NCI-H1436 (cell line): ENCODE measurements at places on chromosomes 16 and 17.
A peak's percentile ranks its signal among the peaks of the same experiment; 100 is the strongest.

- DNase-seq: no peak
Measured at GRCh38 chr17:32460054-32460453, 15.7 kb downstream of the PSMD11 start.

DNA sequence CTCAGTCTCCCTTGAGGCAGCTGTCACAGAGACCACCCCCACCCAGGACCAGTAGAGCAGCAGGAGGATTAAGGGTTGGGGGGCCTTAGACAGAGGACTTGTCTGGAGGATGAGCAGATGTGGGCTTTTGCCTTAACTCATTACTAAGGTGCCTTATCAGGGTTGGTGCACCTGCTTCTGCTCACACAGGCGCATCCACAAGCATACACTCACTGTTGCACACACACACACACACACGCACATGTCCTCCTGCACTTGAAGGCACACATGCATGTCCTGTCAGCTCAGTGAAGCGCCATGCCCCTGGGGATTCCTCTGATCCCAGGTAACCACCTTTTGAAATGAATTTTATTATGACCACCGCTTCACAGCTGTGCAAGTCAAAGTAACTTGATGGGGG lies 1.2 kb downstream of the GFAP start:
- no peak for DNase-seq

DNA sequence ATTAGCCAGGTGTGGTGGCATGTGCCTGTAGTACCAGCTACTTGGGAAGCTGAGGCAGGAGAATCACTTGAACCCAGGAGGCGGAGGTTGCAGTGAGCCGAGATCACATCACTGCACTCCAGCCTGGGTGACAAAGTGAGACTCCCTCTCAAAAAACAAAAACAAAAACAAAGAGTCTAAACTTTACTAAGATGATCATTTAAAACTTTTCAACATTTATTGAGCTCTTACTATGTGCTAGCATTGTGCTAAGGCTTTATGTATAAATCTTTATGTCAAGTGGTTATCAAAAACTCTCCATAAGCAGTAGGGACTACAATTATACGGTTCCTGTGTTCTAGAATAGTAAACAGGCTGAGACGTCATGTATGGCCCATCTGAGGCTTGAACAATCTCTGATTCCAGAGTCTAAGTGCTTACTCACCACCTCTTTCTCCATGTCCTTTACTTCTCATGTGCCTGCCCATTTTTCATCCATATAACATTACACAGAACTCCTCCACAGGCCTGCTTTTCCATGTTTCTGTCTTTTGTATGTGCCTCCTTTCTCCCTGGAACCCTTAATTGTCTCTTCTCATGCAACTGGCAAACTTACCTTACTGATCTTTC lies 66.7 kb downstream of the NUP88 start:
- DNase-seq: no peak

- DNase-seq: peak; percentile 32
Measured at GRCh38 chr17:64081802-64082799, 47.8 kb downstream of the ERN1 start.

DNA sequence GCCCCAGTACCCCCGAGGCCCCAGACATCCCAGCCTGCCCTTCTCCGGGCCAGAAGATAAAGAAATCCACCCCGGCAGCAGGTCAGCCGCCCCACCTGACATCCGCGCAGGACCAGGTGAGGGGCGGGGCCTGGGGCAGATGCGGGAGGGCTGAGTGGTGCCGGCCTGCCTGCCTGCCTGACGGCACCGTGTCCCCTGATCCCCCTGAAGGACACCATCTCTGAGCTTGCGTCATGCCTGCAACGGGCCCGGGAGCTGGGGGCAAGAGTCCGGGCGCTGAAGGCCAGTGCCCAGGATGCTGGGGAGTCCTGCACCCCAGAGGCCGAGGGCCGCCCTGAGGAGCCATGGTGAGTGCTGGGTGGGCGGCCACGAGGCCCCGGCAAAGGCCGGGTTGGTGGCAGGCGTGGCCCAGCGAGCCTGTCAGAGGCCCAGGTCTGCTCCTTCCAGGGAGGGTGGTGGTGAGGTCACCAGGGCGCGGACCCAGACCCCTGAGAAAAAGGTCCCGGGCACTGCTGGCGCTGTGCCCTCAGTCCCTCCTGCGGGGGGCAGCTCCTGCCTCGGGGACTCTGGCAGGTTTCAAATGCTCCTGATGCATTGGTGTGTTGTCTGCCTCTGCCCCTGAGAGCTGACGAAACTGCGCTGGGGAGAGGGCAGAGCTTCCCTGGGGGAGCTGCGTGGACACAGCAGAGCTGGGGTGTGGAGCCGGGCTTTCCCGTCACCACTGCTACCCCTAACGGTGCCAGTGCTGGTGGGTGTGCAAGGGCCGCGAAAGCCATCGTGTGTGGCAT lies 1.2 kb downstream of the CDT1 start:
- DNase-seq: no peak

DNA sequence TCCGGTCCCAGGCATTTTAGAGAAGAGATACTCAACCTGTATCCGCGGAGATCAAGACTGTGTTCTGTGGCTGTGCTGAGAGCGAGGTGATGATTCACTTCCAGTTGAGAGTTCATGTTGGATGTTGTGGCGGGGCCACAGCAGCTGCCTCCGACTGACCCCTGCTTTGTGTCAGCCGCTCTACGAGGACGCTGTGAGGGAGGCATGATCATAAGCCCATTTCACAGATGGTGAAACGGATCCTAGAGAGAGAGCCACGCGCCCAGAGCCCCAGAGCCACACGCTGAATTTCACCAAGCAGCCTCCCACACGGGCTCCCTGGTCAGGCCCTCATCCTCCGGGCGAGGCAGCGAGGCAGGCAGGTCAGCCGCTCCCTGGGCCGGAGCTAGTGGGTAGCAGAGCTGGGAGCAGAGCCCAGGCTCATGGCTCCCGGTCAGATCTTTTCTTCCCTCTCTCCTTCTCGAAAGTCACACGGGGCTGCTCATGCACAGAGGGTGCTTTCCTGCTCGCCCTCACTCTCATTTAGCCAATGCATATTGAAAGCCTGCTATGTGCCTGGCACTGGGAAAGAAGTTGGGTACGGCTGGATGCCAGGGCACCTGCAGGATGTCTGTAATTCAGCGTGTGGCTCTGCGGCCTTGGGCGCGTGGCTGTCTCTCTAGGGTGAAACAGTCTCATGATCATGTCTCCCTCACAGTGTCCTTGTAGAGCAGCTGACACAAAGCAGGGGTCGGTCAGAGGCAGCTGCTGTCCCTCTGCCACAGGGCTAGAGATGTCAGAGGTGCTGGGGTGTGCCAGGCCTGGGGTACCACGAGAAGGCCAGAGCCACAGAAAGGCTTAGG lies 155.6 kb upstream of the CHMP6 start:
- DNase-seq: no peak

DNA sequence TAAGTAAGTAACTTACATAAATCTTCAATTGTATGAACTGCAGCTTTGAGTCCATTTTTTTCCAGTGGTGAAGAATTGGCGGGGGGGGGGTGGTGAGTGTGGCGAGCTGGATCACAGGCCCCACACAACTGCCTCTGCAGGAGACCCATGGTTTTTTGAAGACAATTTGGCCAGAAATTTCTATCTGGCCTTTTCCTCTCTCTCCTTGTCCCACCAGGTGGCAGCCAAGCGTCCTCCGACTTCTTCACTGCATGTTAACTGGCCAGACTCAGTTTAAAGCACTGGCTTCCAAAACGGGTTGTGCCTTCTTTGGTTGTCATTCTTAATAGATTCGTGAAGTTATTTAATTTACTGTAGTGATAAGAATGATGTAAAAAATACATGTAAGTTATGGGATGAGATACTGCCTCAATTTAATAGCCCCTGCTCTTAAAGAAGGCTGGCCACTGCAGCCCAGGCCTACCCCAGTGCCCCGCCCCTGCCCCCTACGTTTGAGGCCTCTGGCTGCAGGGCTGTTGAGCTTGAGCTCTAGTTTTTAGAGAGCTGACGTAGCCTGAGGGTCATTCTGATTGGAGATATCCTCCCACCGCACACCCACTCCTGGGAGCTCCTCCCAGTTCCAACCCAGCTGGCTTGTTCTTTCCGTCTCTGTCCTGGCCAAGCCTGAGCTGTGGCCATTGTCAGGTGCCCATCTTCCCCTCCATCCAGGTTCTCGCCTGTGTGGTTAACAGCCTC lies 36.4 kb downstream of the AKAP1 start:
- peak; percentile 59 for DNase-seq

DNA sequence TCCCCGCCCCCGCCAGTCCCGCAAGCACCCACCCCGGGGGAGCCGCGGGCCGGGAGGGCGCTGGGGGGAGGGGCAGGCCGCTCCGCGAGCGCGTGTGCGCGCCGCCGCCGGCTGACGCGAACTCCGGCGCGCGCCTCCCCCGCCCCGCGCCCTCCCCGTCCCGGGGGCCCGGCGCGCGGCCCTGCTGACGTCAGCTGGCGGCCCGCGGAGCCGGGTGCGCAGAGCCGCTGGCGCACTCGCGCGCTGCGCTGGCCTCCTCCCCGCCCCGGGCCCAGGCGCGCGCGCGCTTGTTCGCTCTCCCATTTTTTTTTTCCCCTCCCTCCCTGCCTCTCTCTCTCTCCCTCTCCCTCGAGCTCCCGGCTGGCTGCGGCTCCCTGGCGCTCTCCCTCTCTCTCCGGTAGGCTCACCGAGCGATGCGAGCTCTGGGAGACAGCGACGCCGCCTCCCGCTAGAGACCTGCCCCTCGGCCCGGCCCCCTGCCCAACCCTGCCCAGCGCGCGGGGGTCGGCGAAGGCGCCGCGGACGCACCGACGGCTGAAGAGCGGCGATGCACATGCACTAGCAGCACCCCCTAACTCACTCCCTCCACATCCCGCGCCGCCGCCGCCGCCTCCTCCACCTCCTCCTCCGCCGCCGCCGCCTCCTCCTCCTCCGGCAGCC lies at the start of gene GNAO1:
Gene GNAO1 (plus strand): TSS at position 334 of the 660 bp plus-strand sequence. CDS start 747 bp downstream, outside the sequence.
- peak; percentile 83 for DNase-seq

GRCh38 chr17:68532826-68533225 lies 20.6 kb downstream of the PRKAR1A start:
- no peak for DNase-seq

GRCh38 chr17:61118871-61119270 lies 280.8 kb upstream of the TBX2 start:
- DNase-seq: no peak

GRCh38 chr16:70665113-70665694 lies 18.8 kb downstream of the IL34 start:
- no peak for DNase-seq

GRCh38 chr16:57091975-57092785 lies at the start of gene CPNE2:
TSS of gene CPNE2 (plus strand) at chr16:57092583. CDS start at chr16:57110743, 18,160 bp downstream.
- DNase-seq: peak; percentile 77

DNA sequence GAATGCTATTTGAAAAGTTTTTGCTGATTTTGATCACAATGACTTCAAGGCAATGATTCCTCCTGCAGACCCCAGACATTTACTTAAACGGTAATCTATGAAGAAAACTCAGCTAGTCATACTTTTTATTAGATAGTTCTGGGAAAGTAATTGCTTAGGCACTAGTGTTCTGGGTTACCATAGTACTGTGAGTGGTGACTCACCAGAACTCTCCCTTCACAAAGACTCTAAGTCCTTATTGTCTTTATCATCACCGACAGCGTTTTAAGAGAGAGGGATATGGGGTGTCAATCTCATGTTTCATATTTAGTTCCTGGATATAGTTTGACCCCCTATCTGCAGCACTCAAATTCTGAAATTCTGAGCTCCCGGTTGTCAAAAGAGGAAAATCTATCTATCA lies 43.0 kb upstream of the CDH8 start:
- no peak for DNase-seq

- no peak for DNase-seq
Measured at GRCh38 chr17:2700491-2701141, 10.9 kb downstream of the CLUH start.

DNA sequence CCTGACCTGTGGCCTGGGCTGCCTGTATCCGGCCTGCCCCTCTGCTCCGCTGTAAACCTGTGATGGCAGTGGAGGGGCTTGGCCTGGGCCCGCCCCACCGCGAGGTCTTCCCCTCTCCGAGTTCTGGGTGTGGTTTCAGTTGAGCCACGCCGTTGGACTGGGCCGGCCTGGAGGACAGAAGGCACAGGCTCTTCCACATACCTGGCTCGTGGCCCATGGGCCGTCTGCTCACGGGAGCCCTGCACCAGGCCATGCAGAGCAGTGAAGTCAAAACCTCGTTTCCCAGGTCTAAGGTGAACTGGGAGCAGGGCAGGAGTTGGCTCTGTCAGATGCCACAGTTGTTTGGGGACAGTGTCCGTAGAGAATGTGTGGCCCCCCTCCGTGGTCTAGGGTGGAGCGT lies 5.6 kb upstream of the RNPS1 start:
- DNase-seq: no peak

DNA sequence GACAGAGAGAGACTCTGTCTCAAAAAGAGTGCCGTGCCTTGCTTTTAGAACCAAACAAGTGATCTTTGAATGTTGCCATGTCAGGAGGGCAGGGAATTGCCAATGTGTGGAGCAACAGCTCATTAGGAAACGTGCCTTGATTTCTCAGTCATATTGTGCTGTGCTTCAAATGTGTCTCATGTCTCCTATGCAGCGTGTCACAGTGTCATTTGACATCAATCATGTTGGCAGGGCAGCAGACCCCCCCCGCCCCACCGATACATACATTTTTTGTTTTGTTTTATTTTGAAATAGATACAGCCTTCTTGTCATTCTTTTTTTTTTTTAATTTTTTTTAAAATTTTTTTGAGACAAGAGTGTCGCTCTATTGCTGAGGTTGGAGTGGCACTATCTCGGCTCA lies 22.1 kb downstream of the MRC2 start:
- DNase-seq: no peak

GRCh38 chr16:89395150-89396142 lies 94.9 kb downstream of the ANKRD11 start:
- DNase-seq: no peak
